ENCODE measurements at places on chromosomes 16 and 17.
A peak's percentile ranks its signal among the peaks of the same experiment; 100 is the strongest.

- no peak for DNase-seq
Observed at GRCh38 chr16:49914657-49915056, 58.7 kb upstream of the ZNF423 start.

- DNase-seq = no peak
Observed at GRCh38 chr17:80254396-80255251, 6.0 kb upstream of the RNF213 start.

DNA sequence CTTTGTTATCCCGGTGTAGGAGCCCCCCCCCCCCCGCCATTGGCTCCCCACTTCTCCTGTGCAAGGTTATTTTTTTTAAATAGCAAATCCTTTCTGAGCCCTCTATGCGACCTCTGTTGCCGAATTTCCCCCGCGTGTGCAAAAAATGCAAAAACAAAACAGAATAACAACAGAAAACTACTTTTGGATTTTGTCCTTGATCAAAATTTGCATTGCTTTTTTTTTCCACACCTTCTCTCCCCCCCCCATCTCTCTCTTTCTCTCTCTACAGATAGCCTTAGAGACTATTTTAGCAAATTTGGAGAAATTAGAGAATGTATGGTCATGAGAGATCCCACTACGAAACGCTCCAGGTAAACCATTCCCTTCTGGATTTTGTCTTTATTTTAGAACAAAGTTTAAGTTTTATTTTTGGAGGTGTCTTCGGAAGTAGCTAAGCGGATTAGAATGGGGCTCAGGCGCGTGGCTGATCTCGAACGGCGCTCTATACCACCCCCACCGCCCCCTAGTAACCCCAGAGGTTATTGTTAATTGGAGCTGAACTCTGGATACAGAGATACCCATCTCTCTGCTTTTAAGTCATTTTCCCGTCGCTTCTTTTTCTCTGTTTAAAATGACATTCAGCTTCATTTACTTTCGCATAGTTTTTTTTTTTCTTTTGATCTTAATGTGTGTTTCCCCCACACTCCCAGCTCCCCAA, 1.0 kb downstream of the MSI2 start:
- DNase-seq = no peak

- no peak for DNase-seq
Observed at GRCh38 chr17:48522031-48522653, 8.7 kb downstream of the HOXB1 start.

- DNase-seq = no peak
Observed at GRCh38 chr17:61593426-61593825, 2.4 kb upstream of the NACA2 start.

- no peak for DNase-seq
Observed at GRCh38 chr16:84360170-84360569, 8.2 kb upstream of the ATP2C2 start.

DNA sequence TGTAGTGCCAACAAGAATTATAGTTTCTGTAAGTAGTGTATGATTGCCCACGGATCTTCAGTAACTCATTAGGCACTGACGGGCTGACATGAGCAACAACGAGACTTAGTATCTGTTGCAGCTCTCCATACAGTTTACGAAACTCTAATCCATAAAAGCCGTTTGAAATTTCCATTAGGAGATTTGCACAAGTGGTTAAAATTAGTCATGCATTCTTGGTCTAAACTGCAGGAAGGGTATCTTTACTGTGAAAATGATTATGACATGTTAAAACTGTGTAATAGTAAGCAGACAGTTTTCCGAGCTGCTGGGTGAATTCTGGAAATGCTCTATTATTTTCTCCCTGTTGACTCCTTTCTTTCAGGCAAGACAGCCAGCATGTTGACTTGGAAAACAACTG, 605.0 kb downstream of the WWOX start:
- DNase-seq = no peak

DNA sequence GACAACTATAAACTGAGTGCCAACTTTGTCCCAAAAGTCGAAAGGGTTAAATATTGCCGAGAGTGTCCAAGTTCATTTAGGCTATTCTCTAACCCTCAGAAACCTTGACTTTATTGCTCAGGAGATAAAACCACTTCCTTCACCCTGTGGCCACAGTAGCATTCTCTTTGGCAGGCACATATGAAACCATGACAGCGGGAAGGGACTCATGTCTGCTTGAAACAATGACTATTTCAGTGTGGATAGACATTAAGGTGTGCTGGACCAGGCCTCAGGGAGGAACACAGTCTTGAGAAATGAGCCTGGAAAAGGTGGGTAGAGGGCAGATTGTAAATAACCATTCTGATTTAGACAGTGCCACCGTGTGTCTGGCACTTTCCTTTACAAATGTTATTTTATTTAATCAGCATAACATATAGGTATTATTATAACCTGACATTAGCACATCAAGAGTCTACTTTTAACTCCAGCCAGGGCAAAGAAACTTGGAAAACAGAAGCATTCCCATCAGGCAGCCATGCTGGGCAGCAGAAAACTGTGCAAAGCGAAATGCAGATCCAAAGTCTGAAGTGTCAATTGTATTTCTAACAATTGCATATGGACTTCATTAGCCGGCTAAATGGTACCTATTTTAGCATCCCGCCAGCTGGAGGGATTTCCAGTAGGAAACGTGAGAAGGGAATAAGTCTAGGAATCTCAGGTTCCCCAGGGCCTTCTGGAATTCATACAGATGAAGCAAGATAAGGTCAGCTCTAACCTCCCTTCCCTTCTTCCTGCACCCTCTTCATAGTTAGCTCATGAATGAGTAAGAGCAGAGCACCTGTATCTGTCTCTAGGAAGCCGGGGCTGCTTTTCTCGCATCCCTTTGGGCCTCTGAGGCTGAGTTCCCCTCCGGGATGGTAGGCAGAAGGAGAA, 212.8 kb upstream of the ELAC2 start:
- no peak for DNase-seq

GRCh38 chr17:80108036-80108971, 6.9 kb downstream of the GAA start:
- DNase-seq = no peak

- DNase-seq = no peak
Observed at GRCh38 chr17:43719578-43719977, 39.0 kb downstream of the SOST start.

DNA sequence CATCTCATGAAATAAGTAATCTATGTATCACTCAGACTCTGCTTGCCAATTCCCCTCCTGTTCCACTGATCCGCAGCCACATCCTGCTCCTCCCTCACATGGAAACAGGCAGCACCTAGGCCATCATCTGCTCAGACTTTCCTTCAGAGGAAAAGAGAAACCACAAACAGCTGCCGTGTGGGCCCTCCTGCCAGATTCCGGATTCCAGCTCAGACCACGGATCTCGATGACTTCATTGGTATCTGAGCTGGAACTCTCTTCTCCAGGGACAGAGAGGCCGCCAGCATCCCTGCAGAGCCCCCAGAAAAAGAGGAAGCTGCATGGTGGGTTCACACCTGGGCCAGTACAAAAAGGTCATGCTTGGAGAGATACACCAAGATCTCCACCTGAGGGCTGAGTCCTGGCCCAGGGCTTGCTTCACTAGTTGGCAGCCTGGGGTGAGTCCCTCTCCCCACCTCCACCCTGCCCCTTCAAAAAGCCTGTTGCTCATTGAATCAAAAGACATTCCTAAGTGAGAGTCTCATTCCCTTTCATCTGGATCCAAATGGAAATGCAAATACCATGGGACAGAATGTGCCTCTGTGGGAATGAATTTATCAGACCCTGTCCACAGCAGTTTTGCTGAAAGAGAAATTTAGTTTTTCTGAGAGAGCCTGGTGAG, 47.2 kb downstream of the HOXB1 start:
- DNase-seq = no peak

GRCh38 chr16:77171745-77172635, 19.0 kb upstream of the MON1B start:
- no peak for DNase-seq

DNA sequence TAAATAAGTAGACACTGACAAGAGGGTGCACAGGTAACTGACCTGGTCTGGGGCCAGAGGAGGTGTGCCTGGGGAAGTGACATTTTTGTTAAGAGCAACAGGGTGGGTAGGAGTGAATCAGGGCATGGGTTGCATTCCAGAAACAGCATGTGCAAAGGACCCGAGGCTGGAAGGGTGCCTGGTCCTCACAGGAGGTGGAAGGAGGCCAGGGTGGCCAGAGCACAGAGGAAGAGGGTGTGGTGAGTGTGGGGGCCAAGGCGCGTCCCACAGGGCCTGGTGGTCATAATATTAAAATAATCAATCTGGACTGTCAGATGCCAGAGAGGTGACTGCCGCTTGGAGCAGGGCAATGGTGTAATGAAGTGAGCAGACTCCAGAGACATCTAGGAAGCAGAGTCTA, 14.3 kb downstream of the ARHGAP23 start:
- no peak for DNase-seq

DNA sequence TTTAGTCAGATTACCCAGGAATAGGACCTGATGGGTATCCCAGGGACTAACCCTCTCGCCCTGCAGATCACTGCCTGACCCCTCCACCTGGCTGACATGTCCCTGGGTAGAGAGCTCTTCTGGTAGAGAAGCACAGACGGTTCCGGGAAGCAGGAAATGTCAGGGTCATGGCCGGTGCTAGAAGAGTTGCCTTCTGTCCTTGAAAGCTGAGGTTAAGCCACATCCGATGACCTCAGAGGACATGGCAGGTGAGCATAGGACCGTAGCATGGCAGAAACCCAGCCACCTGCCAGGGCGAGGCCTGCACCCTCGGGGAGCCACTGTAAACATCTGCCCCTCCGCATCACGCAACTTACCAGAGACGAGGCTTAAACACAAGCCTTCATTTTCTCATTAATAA, 483.7 kb downstream of the SOX9 start:
- no peak for DNase-seq

DNA sequence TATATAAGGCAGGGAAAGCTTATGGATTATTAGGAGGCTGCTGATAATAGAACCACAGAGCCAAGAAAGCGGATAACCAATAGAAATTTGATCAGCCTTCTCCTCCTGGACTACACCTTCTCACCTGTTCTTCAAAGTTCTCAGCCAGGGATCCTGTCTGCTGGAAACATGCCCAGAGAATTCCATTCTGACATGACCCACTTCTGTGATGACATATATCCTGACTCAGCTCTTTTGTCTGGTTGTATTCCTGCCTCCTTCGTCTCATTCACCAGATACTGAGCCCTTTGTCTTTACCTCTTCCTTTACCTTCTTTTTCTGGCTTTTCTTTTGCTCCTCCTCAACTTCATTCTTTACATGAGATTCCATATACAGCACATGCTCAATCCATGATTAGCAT, 576.1 kb downstream of the CDH11 start:
- no peak for DNase-seq

DNA sequence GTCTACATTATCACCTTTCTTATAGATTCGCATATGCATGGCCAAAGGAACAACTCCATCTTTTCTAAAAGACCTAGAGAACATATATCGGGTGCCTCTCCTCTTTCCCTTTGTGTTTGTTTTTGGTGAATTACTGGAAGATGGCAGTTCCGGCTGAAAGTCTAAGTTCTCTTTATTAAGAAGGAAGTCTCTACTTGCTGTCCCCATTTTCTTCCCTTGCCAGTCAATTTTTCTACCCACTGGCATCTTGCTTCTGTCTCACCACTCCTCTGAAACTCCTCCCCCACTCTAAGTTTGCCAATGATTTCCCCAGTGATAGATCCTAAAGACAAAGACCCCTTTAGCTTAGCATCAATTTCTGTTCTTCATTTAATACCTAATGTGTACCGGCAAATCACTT, 93.9 kb upstream of the CORO6 start:
- DNase-seq = no peak

- no peak for DNase-seq
Observed at GRCh38 chr17:71107136-71107535, 937.8 kb downstream of the KCNJ2 start.

- no peak for DNase-seq
Observed at GRCh38 chr17:48497103-48497502, 33.7 kb downstream of the HOXB1 start.

DNA sequence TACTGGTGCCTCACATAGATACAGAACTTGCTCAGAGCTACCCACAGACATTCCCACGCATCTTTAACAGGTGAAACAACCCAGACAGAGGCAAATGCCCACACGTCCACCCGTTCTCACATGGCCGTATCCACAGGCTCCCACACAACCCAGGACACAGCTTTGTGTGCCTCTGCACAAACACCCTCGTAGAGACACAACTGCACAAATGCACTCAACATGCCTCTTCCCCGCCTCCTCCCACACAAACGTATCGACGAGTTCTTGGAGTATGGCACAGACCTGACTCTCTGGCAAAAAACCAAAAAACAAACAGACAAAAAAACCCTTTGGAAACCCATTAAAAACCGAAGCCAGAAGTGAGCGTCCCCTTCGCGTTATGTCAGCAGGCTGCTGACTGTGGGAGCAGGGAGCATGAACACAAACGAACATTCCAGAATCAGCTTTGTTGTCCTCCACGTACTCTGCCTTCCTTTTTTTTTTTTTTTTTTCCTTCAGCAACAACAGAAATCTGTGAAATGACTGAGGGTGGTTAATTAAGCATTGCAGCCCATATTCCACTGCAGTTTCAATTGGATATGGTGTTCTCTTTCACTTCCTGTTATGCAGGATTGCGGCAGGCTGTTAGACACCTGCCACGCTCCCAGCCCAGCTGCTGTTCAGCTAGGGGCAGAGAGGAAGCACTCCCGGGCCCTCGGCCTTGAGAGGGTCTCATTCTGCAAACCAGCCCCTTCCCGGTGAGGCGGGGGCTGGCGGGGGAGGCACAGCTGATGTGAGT, 313.7 kb downstream of the MAF start:
- peak; percentile 41 for DNase-seq

- DNase-seq = no peak
Observed at GRCh38 chr16:11386791-11387546, 41.7 kb downstream of the RMI2 start.

DNA sequence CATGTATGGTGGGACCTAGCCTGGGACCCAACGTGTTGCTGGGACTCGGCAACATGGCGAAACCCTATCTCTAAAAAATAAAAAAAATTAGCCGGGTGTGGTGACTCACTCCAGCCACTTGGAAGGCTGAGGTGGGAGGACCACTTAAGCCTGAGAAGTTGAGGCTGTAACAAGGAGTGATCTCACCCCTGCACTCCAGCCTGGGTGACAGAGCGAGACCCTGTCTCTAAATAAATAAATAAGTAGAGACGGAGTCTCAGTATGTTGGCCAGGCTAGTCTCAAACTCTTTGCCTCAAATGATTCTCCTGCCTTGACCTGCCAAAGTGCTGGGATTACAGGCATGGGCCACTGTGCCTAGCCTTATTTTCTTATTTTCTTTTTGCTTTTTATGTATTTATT, 10.1 kb upstream of the CNP start:
- DNase-seq = no peak
